C1 segment of cervical spinal cord (tissue), 14 donors: ENCODE measurements at places on chromosomes 3 and 15.

- no peak for DNase-seq
Measured at GRCh38 chr3:9151240-9151639, 98.2 kb downstream of the SRGAP3 start.

DNA sequence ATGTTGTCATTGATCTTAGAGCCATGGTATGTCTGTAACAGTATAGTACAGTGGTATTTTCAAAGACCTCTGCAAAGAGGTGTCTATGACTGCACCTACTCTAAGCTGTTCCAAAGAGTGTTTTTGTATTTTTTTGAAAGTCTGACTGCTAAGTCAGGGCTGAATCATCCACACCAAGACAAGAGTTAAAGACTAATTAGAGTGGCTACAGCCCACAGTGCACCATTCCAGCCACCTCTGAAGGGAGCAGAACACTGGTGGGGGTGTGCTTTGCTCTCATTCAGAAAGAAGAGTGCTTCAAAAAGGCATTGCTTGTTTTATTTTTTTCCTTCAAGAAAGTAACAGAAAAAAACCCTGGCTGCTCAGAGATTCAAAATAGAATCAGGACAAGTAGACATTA is 301.4 kb downstream of the GABRG3 start:
- DNase-seq = no peak

DNA sequence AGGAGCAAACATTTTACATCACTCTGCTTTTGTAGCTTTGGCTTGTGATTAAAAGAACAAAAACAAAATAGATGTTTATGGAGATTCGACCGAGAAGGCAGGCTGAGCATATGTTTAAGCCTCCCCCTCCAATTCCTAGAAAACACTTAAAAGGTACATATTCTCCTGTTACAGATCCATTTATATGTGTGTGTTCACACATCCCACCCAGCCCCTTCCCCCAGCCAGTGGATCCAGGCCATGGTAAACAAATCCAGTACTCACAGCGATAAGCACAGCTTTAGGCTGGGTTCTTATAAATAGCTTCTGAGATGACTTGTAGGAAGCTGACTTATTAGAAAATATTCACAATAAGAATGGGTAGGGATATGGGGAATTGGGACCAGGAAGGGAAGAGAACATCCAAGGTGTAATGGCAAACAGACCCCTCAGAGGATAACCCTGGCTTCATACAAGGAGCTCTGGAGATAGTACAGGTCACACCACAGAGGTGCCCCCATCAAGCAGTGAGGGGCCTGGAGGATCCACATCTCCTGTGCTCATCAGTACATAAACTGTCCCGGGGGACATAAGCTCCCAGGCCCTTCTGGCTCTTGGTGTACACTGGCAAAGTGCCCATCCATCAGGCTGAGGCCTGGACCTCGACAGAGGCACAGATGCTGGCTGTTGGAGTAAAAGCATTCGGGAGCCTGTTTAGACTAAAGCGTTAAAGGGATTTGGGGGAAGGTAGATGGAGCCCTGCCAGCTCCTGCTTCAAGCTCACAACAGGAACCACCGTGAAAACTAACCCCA is 70.0 kb upstream of the UBE2E1 start:
- no peak for DNase-seq

GRCh38 chr15:74311734-74312444 is 55.6 kb downstream of the CYP11A1 start:
- DNase-seq = no peak

DNA sequence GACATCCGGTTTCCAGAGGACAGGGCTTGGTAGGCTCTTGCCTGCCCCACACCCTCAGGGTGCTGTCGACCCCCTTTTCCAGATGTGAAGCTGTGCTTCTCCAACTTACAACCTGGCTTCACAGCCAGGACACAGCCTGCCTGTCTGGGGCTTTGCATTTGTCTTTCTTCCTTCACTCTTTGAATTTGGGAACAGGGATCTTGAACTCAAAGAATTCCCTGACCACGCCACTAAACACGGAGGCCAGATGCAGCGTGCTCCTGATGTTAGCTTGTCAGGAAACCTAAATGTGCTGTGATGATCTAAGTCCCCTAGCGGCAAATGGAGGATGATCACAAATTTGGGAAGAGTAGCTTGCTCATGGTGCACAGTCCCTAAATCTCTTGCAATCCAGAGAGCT is 244.8 kb upstream of the RGMA start:
- DNase-seq = no peak

GRCh38 chr3:111712294-111713167 is 117.4 kb upstream of the ZBED2 start:
- DNase-seq = no peak

DNA sequence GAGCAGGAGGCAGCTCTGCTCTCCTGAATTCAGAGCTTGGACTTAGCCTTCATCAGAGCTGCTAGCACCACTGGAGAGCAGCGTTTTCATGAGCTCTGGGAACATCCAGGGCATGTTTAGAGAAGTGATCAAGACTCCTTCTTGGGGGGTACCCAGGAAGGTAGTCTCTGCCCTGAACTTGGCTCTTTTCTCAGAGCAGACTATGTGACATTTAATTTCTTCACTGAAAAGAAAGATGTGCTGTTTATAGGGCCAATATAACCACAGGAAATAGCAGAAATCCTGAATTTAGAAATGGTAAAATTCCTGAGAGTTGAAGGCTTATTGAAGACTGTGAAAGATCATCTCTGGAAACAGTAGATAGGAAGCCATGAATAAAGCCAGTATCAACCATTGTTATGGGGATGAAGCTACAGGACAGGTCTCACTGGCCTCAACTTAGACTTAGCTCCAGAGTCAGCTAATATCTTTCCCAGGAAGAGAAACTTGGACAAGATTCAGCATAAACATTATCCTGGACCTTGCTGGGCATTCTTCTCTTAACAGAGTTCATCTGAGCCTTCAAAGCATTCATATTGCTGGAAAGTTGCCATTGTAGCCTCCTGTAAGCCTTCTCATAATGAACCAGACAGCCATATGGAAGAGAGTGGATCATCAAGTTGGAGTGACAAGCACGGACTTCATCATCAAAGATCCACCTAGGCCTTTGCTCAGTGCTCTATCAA is 386.6 kb upstream of the THBS1 start:
- DNase-seq = no peak

GRCh38 chr3:139677388-139678155 is at the start of gene NMNAT3:
NMNAT3 (minus strand) TSS chr3:139677972; CDS start chr3:139627724, 50,248 bp downstream.
- DNase-seq = peak; percentile 75

DNA sequence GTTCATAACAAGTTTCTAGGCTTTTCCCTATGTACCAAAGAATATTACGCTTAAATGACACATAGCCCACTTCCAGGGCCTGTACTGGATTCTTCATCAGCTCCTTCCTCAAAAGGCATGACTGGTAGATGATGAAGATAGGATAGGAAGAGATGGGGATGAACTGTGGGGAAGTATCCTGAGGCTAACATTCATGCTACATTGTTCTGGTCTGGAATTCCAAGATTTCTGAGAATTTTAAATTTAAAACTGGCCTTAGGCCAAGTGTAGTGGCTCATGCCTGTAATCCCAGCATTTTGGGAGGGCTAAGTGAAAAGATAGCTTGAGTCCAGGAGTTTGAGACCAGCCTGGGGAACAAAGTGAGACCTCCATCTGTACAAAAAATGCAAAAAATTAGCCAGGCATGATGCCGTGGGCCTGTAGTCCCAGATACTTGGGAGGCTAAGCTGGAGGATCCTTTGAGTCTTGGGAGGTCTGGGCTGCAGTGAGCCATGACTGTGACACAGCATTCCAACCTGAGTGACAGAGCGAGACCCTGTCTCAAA is 160.1 kb upstream of the PLAAT1 start:
- no peak for DNase-seq

GRCh38 chr3:31743331-31744089 is 210.8 kb downstream of the STT3B start:
- DNase-seq = no peak

- DNase-seq = no peak
Measured at GRCh38 chr15:96351761-96352603, 21.5 kb downstream of the NR2F2 start.

DNA sequence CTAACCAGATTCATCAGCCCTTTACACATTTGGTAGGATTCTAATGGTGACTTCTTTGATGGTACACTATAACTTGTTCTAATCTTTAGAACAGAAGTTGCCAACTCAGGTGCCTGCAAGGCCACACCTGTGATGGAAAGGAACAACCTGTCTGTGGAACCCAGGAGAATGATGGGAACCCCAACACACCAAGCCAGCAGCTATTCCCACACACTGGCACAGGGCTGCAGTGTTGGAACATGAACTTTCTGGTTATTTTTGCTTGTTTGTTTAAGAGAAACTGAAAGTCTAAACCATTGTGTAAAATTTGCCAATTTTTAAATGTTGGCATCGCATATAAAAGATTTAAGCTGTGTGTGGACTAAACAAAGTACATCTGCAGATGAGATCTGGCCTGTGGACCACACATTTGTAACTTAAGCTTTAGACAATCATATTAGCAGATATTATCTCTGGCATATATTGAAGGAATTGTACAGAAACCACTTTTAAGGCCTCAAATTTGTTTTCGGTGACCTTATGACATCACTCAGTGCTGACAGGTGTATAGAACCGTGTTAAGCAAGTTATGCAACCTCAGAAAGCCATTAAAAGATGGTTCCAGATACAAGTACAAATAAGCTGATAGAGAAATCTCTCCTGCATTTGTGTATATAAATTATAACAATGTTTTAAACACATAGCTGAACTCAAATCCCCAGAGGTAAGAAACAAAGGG is 242.9 kb downstream of the SLC9A9 start:
- no peak for DNase-seq

- DNase-seq = no peak
Measured at GRCh38 chr3:140006331-140006730, 71.3 kb downstream of the CLSTN2 start.

DNA sequence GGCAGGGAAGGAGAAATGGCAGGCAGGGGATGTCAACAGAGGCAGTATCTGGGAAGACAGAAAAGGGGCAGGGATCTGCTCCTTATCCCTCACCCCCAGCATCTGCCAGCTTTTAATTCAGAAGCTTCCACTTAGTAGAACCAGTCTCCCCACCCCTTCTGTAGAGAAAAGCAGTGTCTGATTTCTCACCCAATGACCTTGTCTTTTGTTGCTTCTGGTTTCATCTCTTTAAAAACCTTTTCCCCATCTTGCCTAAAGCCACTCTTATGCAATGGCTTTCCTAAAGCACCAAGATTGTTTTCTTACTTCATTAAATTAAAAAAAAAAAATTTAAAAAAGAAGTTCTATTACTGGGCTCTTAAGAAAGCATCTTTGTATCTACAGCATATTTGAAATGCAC is 27.8 kb downstream of the ARHGEF3 start:
- DNase-seq = no peak

- DNase-seq = no peak
Measured at GRCh38 chr3:45187694-45188141, 38.4 kb downstream of the TMEM158 start.

DNA sequence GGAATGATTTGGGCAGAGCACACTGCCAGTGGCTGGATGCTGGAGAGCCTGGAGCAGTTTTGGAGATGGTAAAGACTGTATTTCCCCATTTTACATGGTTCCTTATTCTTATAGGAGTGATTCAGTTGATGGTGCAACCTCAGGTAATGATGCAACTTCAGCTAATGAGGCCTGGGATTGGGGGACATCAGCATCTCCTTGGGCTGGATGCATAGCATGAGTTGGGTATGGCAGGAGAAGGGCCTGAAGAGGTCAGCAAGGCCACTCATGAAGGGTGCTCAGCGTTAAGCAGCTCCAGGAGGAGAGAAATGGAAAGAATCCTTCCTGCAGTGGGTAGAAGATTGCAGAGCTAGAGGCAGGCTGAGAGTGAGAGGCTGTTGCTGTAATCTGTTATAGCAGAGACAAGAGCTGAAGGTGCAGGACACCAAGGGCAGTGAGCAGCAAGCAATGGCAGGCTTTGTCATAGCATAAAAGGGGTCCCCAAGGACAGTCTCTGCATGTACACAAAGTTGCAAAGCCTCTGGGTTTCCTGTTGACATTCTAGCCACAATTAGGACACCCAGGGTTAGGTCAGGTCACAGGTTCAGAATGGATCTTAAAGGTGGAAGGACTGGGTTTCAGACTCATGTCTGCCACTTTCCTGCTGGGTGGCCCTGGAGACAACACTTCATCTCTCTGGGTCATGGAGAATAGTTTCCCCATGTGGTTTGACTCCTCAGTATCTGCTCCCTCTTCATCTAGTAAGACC is 29.5 kb upstream of the SNRK start:
- no peak for DNase-seq

DNA sequence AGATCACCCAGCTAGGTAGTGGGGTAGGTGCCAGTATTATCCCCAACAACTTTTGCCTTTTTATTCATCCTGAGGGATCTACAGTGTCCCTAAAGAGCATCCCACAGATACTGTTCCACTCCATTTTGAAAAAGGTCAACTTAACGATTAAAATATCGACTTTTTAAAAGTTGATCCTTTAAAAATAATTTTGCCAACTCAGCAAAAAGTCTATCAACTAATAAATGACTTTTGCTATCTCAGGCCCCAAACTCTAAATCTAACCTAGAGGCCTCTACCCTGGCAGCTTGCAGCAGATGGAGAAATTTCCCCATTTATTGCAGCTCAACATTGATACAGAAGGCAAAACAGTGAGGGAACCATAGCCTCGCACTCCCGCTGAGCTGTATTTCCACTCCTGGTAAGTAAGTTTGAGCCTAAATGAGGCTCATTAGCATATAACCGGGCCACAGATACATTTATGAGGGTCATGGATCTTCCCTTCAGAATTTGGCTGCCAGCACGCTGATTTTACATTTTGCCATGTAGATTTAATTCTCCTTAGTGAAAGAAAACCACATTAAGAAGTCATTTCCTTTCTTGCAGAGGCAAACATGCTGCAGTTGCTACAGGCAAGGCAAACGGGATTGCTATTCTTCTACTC is 704.1 kb upstream of the CFAP20DC start:
- DNase-seq = no peak

DNA sequence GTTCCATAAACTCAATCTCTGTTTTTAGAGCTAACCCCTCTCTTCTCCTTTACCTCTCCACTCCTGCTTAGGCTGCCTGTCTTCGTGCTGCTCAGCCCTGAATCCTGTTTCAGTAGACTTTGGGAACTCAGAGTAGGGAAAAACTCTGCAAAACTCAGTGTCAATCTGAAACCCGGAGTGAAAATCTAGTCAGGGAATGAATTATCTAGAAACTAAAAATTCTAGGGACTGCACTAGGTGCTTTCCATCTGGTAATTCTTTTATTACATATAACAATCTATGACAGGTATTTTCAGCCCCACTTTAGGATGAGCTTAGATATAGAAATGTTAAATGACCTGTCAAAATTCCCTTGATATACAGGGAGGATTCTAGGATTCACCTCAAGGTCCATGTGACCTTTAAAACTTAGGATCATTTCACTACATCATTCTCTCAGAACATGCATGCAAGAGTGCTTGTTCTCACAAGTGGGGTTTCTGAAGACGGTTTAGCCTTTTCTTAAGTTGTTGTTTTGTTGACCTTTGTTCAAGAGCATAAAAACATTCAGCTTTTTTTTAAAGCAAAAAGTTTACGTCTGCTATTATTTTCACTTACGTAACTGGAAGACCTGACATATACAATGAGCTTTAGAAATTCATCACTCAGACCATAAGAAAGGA is 108.2 kb upstream of the MBNL1 start:
- DNase-seq = no peak
